Hematopoietic multipotent progenitor cell (in vitro differentiated cells): ENCODE measurements at places on chromosomes 12 and 14.

- peak; percentile 97 for DNase-seq
Observed at GRCh38 chr12:26274441-26275312, 79.3 kb downstream of the SSPN start.

- no peak for DNase-seq
Observed at GRCh38 chr12:12387501-12387900, 30.6 kb downstream of the BORCS5 start.

GRCh38 chr12:70732287-70732686 is 95.1 kb upstream of the PTPRB start:
- no peak for DNase-seq

DNA sequence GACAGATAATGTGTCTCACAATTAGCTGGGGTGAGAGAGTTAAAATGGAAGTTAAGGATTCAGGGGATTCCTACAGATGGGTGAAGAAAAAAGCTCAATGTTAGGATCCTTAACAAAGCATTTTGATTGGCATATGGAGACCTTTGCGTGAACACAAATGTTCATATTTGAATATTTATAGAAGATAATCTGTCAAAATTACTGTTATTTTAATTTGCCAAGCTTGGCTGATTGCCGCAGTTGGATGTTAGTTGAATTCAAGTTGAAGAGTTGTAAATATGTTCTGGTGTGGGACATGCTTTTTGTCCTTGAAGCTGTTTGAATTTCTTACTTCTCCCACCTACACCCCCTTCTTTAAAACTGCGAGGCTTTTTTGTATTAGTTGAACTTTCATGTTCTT is 91.2 kb downstream of the FUT8 start:
- DNase-seq: no peak

DNA sequence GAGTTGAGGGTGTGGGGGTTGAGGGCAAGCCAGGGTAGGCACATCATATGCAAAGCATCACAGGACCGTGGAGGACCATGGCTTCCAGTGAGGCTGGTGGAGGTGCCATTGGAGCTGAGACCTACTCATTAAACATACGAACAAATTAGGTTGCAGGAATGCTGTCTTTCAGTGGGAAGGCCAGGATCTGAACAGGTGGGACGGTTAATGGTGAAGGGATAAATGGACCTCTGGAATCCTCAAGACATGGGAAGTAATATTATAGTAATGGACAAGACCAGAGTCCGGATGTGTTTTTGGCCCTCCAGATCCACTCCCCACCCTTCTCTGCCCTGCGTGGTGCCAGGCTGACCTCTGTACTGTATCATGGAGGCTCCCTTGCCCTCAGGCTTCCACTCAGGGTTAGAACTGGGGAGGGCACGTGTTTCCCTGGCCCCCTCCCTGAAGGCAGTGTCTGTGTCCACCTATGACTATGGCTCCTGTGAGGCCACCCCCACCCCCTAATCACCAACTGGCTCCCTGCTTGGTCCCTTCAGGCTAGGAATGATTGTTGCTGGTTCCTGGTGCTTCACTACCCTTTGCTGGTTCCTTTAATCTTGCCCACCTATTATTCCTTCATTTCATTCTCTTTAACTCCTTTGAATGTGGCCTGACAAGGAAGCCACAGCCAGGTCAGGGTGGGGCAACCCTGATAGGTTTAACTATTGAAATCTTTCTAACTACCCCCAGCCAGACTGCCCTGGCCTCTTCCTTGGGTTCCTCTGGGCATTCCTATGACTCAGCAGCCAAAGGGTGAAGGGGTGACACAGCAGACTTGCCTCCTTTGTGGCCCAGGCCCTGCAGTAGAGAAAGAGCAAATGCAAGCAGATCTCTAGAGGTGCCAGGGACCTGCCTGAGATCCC is 10.7 kb downstream of the DHRS2 start:
- DNase-seq: no peak

GRCh38 chr12:101850199-101850598 is 19.4 kb upstream of the GNPTAB start:
- DNase-seq: no peak

- DNase-seq: no peak
Observed at GRCh38 chr12:115697340-115697739, 580.2 kb downstream of the MED13L start.

GRCh38 chr12:97342130-97342529 is 120.5 kb upstream of the RMST start:
- no peak for DNase-seq

DNA sequence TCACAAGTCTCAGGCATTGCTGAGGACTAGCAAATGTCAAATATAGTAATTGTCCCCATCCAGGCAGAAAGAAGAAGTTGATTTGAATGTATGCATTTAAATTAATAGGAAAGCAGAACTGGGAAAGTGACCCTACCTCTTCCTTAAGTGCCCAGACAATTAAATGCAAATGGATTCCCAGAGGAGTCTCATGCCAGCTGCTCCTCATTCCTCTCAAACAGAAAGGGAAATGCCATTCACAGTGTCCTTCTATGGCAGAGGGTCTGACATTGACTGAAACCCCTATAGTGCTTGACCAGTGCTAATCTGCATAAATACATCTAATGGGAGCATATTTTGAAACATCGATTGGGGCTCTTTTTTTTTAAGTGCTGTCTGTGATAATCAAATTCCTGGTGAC is 292.4 kb upstream of the SEL1L start:
- no peak for DNase-seq
